ENCODE measurements at places on chromosomes 4 and X.

DNA sequence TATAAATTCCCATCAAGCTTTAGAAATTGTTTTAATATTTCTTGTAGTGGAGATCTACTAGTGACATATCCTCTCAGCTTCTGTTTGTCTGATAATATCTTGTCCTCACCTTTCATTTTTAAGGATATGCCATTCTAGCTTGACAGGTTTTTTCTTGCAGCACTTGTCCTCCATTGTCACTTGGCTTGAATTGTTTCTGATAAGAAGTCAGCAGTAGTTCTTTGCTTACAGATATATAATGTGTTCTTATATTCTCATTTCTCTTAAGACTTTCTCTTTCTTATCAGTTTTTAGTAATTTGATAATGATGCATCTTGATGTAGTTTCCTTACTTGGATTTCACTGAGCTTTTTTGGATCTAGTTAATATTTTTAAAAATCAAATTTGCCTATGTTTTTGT lies 120.6 kb upstream of the NUDT6 start:
- DNase-seq = no peak

GRCh38 chr4:4524364-4524763 lies 17.5 kb downstream of the STX18 start:
- DNase-seq = no peak

- no peak for DNase-seq
Measured at GRCh38 chr4:119284876-119285780, 36.8 kb downstream of the FABP2 start.

DNA sequence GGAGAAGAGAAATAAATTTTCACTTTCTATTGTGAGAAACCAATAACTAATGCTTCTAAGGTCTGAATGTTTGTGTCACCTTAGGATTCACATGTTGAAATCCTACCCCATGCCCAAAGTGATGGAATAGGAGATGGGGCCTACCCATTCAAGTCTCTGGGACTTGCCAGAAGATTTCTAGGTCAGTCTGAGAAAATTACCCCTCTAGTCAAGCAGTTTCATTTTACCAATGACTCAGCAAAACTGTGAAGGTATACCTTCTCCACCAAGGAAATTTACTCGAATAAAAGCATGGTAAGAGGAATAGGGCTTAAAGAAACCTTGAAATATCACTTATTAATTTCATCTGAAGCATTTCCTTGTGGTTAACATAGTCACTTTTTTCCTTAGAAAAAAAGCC lies 23.5 kb upstream of the PAPSS1 start:
- DNase-seq = no peak

GRCh38 chrX:149827254-149827653 lies 45.5 kb downstream of the MAGEA9 start:
- no peak for DNase-seq

DNA sequence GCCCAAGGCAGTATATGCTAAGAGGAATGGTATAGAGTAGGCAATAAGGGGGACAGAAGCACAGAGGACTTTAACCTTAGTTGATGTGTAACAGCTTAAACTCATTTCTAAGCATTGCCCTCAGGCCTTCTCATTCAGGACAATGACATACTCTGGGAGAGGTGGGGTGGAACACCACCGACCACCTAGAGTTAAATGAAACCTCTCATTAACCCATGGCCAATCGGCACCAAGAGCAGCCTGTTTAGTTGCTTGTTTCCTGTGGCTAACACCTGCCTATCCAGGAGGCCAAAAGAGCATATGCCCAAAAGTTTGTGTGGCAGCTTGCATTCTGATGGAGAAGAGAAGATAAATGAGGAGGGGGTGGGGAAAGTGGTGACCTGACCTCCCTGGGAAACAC lies 88.7 kb upstream of the PLAC1 start:
- no peak for DNase-seq

DNA sequence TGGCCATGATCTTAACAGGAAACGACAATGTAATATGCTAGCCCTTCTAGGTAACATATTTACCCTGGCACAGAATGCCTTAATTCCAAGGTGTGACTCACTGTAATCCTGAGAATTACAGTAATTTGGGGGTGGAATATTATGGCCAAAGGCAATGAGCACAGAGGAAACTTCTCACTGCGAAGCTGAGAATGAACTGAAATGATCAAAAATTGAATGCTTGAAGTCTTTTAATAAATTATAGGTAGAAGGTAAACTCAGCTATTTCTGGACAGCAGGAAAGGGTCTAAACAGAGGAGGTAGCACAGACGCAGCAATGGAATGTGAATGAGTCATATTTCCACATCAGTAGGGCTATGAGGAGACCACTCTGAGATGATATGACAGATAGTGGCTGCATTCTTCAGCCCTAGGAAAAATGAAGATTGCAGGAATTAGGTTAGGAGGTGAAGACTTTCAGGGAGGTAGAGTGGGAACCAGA lies 312.6 kb downstream of the PACRGL start:
- DNase-seq = no peak

- DNase-seq = no peak
Measured at GRCh38 chr4:72809208-72809607, 240.2 kb upstream of the ADAMTS3 start.

DNA sequence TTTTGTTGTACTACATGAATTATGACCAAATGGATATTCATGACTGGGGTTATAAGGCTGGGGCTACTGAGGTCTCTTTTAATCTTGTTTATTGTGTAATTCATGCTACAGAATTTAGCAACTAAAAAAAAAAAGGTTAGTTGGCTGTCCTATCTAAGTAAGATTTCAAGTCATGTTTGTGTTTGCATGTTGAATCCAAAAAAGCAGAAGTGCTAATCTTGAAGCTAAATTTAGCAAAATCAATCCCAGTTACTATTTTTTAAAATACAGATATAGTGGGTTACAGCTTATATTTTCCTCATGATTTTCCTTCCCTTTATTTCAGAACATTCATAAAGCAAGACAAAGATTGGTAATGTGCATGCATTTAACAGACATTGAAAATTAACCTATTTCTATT lies 19.4 kb downstream of the MTMR1 start:
- DNase-seq = no peak

DNA sequence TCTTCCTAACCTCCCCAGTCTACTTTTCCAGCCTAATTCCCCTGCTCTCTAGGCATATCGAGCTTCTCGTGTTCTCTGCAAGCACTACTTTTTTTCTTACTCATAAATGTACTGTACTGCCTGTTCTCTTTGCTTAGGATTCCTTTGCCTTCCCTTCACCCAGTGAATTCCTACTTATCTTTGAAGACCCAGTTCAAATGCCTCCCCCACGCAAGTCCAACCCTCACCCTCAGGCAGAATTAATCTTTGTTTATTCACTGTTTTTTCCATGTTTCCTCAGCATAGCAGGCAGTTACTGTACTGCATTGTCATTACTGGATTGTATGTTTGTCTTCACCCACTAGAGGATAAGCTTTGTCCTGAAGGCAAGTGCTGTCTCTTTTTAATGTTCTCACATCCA lies 287.7 kb downstream of the BMPR1B start:
- DNase-seq = no peak

All from activated CD4-positive, CD25-positive, alpha-beta regulatory T cell treated with anti-CD3 and anti-CD28 coated beads, Interleukin-2, amount 50 U/mL, for 72 hours (primary cell).